ENCODE measurements at places on chromosomes 16 and 17. TPM values are rescaled to one million over a fixed set of nuclear protein-coding genes. Genes with fewer than 3 reads are reported as not detected.

- DNase-seq: no peak
Observed at GRCh38 chr17:32880671-32881453, 3.9 kb upstream of the MYO1D start.

GRCh38 chr17:71237903-71238538 lies 882.8 kb upstream of the SOX9 start:
- DNase-seq: no peak

KCNJ12 gene
- 16.5 TPM for total RNA-seq

WSCD1 gene
- 2.6 TPM for total RNA-seq

KIFC3 gene
- 37.1 TPM for total RNA-seq

TBX6 gene
- total RNA-seq: 0.55 TPM

HID1 gene
- 8.2 TPM for total RNA-seq

All from left cardiac atrium (tissue), 4 donors.